ENCODE measurements at places on chromosomes 7 and 10.

GRCh38 chr10:131514454-131514853 lies 202.9 kb upstream of the TCERG1L start:
- no peak for DNase-seq

- DNase-seq = no peak
Observed at GRCh38 chr7:3762146-3762831, 461.2 kb downstream of the SDK1 start.

- no peak for DNase-seq
Observed at GRCh38 chr10:20492447-20492846, 404.7 kb downstream of the NEBL start.

GRCh38 chr10:74750848-74751274 lies 75.5 kb upstream of the KAT6B start:
- no peak for DNase-seq

Measured in urinary bladder (tissue), 4 donors.